ENCODE measurements at places on chromosomes 7 and 10.

- DNase-seq = peak; percentile 59
Measured at GRCh38 chr10:46552526-46553237, 3.8 kb downstream of the GPRIN2 start.

DNA sequence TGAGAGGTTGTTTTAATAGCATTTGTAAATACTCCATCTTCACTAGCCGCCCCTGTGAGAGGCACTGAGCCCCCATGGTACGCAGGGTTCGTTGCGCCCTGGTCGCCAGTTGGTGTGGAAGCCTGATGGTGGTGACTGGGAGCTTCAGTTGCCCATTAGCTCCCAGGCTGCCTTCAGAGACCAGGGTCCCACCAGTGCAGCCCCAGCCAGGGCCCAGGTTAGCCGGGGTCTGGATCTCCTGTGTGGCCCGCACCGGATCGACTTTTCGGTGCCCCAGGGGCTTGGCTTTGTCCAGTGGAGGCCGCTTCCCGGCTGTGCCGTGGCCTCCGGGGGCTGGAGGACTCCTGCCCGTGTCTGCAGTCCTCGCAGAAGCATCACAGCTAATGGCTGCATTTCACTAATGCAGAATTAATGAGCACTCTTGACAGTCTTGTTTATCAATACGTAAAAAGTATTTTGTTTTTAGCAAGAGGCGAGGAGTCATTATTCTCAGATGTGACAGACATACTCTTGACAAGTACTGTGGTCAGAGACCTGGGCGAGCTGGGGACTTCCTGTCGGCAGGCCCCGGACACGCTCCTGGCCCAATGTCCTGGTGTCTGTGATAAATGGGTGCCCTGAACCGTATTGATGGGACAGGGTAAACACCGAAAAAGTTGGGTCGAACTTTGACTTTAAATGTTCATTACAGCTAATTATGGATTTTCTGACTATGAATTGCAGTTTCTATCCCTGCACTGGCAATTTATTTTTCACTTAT, 99.8 kb downstream of the NKX6-2 start:
- peak; percentile 19 for DNase-seq

DNA sequence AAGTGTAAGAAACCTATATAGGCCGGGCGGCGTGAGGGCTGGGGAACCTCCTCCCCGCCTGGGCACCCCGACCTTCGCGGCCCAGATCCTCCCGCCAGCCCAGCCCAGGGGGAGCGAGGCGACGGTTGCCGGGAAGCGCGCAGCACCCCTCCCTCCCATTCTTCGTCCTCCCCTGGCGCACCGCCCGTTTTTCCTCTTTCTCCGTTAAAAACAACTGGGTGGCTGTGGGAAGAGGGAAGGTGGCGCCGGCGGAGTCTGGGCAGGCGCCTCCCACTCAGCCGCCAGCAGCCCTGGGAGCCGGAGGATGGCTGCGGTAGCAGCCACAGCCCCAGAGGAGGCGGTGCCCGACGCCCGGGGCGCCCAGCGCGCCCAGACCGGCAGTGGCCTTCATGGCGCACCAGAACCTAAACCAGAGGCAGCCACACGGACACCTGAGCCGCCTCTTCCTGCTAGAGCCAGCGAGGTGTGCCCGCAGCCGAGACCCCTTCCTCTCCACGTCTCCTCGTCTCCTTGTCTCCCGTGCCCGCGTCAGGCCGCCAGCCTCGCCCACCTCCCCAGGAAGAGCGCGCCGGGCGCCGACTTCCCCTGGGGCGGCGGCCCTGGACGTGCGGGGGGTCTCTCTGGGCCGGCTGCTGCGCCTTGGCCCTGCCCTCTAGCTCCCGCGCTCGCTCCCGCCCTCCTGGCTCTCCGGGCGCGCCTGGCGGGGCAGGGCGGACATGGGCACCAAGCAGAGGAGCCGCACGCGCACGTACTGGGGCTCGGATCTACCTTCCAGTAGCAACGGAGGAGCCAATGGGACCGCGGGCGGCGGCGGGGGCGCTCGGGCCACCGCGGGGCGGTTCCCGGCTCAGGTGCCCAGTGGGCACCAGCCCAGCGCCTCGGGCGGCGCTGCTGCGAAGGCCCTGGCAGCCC, 32.8 kb upstream of the SFTPD start:
- DNase-seq = peak; percentile 90

DNA sequence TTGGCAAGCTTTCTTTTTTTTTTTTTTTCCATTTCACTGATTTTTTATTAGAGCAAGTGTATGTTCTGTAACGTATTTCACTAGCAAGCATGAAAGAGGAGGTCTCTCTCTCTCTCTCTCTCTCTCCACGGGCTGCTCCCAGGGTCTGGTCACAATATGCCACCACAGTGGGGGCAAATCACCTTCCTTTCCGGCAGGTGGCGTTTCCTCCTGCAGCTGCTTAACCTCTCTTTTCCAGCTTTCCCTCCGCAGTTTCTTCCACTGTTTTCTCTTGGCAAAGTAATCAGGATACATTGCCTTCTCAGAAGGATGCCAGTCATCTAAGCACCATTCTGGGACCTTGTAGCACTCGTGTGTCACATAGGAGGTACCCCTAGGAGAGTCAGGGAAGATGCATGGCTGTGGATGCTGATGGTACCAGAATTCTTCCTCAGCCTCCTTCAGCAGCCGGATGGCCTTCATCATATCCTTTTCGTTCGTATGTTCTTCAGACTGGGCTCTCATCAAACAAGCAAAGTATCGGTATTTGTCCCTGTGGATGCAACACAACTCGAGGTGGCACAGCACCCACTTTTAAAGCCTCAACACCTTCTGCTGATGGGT, 197.3 kb upstream of the PODXL start:
- peak; percentile 69 for DNase-seq

- peak; percentile 71 for DNase-seq
Measured at GRCh38 chr10:42754155-42755027, 28.2 kb upstream of the BMS1 start.

- DNase-seq = no peak
Measured at GRCh38 chr10:73789659-73790055, 4.3 kb downstream of the ZSWIM8 start.

DNA sequence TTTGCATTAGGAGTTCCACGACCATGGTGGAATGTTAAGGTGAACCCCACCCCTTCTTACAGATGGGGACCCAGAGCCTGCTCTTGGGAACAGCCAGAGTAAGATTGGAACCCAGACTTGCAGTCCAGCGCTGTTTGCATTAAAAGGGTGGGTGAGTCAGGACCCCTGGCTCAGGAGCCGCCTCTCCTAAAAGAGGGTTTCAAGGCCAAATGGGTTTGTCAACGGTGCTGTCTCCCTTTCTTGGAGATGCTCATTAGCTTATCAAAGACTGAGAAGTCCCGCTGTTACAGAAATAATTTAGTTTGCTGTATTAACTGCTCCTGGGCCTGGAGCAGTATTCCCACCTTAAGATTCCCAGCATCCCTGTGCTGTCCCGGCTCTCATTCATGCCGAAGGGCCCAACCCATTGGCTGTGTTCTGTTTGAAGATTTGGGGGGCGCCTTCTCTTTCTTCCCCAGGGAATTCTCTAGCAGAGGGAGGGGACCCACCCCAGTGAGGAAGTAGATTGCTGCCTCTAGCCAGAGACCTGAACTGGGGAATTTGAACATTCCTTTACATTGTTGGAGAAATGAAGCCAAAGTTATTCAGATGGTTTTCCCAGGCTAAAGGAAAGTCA, 1.8 kb downstream of the MARVELD1 start:
- DNase-seq = no peak

- DNase-seq = no peak
Measured at GRCh38 chr10:91598211-91598977, 34.5 kb downstream of the PPP1R3C start.

DNA sequence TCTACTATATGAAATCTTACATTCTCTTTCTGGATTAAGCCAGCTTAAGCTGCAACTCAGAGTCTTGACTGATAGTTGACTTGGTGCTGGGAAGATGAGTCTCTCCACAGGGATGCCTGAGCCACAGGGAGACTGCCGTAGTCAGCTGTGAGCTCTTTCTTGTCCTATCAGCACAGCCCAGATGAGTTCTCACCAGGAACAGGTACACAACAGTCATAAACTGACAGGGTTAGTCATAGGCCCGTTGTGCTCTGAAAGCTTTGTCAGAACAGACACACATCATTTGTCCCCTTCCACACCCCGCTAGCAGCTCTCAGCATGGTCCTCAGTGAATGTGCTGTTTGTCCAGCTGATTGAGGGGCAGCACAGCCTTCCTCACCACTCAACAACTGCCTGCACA, 221.6 kb downstream of the RPS24 start:
- DNase-seq = peak; percentile 66

- no peak for DNase-seq
Measured at GRCh38 chr10:117762819-117763172, 220.2 kb downstream of the EMX2 start.

DNA sequence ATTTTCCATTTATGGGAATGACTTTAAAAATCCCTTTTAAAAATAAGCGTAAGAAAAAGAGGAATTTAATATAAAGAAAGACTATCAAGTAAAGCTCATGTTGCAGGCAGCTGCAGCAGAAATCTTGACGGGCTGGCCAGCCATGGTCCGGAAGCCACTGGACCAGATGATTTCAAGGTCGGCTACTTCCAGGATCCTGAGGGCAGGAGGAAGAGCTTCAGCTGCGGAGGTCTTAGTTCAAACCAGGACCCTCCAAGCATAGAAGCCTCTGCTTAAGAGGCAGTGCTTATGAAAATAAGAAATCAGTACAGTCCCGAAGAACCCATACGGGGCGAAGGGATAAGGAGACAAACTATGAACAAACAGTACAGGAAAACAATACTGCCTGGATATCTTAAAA, 220.2 kb upstream of the CELF2 start:
- no peak for DNase-seq

DNA sequence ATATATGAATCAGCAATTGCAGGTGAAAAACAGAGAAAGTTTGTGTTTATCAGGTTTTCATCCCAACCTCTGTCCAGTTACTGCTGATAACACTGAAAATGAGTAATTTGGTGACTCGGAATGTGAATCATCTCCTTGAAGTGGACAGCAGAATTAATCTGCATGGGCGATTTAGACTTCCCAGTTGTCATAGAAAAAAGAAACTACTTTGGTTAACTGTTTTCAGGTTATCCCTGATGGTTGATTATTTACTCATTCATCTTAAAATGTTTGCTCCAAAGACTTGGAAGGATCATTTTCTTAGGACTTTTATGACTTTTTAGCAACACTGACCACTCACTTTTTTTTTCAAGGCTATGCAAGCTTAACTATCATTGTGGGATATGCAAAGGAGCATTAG, 504.1 kb upstream of the ANKRD30A start:
- DNase-seq = no peak

DNA sequence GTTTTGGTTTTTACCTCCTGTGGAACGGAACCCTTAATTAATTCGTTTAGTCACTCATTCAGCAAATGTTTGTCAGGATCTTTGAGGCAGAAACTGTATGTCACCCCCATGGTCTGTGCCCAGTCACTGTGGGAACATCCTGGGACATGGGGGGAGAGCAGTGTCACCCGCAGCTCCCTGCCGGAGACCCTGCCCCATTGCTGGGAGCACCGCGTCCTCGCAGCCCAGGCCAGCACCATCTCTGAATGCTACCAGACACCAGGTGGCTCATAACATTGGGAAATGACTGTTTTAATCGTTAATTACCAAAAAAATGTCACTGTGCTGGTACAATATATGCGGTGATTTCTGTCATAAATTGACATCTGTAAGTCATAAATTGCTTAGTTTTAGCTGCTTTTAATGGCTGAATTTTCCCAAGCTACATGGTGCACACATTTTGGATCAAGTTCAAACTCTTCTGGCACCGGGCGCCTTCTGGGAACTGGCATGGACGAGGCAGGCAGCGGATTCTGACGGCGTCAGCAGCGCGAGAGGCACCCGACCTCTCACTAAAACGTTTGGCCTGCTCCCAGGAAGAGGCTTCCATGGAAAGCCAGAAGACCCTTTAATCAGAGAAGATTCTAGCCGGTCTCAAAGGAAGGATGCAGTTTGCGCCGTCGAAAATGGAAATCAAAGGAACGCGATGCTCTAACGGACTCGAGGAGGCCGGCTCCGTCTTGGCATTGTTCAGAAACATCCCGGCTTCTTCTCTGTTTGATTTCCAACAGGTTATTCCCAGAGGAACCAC, 184.2 kb downstream of the ADARB2 start:
- no peak for DNase-seq

- DNase-seq = no peak
Measured at GRCh38 chr7:50352282-50352681, 47.8 kb downstream of the IKZF1 start.

DNA sequence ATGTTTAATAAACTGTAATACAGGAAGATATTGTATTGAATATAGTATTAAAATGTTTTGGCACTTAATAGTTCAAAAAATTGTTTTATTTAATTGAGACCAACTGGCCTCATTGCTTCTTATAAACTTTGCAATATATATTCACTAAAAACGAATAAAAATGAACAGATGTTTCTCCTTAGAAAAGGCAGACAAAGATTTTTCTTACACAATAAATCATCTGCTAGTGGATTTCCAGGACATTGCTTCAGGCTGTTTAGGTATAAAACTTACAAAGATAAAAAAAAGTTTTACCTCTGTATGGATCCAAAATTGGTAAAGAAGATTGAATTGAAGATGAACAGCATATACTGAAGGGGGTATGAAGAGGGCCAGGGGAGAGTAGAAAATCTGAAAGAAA, 143.6 kb downstream of the AGMO start:
- DNase-seq = no peak

- DNase-seq = peak; percentile 67
Measured at GRCh38 chr10:113680190-113681111, 739 bp downstream of the CASP7 start.

DNA sequence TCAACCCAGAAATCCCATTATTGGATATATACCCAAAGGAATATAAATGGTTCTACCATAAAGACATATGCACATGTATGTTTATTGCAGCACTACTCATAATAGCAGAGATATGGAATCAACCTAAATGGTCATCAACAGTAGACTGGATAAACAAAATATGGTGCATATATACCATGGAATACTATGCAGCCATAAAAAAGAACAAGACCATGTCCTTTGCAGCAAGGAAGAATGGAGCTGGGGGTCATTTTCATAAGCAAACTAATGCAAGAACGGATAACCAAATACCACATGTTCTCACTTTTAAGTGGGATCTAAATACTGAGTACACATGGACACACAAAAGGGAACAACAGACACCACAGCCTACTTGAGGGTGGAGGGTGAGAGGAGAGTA, 2.2 kb upstream of the AFAP1L2 start:
- DNase-seq = no peak

- no peak for DNase-seq
Measured at GRCh38 chr7:111473449-111474198, 88.7 kb downstream of the IMMP2L start.

DNA sequence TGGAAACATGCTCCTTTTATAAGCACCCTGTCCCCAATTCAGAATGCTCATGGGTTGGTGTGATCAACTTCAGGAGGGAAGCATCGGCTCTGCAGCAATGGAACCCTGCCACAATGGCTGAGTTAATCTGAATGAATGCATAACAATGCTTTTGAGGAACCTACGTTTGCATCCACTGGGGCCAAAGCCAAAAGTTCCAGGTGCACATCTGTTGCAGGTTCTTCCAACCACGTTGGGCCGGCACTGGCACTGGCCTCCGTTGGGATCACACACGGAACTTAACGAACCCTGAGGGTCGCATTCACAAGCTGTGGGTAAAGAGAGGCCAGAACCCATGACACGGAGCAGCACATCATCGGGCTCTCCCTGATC, 43.4 kb downstream of the LAMB1 start:
- DNase-seq = no peak

GRCh38 chr10:117464176-117464575, 78.4 kb upstream of the EMX2 start:
- DNase-seq = no peak

Data from islet precursor cell (in vitro differentiated cells).